Right renal cortex interstitium (tissue), 3 donors: ENCODE measurements at places on chromosomes 1 and 21. TPM values are rescaled to one million over a fixed set of nuclear protein-coding genes. Genes with fewer than 3 reads are reported as not detected.

FABP3 gene
- polyA plus RNA-seq = 77.2 TPM

MYOM3 gene
- 23.6 TPM for polyA plus RNA-seq

- no peak for DNase-seq
Measured at GRCh38 chr21:44984792-44985440, 45.1 kb downstream of the SLX9 start.

GRCh38 chr1:237879195-237879594 lies 11.5 kb downstream of the ZP4 start:
- no peak for DNase-seq

KIF21B gene
- polyA plus RNA-seq = 2.3 TPM

AMY2A gene
- 0.29 TPM for polyA plus RNA-seq

C1orf159 gene
- polyA plus RNA-seq = 7.0 TPM

GRCh38 chr1:103171041-103171590 lies 62.8 kb upstream of the COL11A1 start:
- no peak for DNase-seq

- DNase-seq = no peak
Measured at GRCh38 chr1:103110701-103111100, 2.4 kb upstream of the COL11A1 start.

GRCh38 chr1:94660258-94660657 lies 118.7 kb upstream of the F3 start:
- DNase-seq = no peak

CNKSR1 gene
- 9.0 TPM for polyA plus RNA-seq

- no peak for DNase-seq
Measured at GRCh38 chr1:240559781-240560180, 52.2 kb downstream of the GREM2 start.
